PC-3 (cell line): ENCODE measurements at places on chromosomes 6 and 20.
A peak's percentile ranks its signal among the peaks of the same experiment; 100 is the strongest.

GRCh38 chr20:4771004-4771403, 49.3 kb downstream of the PRND start:
- no peak for DNase-seq

DNA sequence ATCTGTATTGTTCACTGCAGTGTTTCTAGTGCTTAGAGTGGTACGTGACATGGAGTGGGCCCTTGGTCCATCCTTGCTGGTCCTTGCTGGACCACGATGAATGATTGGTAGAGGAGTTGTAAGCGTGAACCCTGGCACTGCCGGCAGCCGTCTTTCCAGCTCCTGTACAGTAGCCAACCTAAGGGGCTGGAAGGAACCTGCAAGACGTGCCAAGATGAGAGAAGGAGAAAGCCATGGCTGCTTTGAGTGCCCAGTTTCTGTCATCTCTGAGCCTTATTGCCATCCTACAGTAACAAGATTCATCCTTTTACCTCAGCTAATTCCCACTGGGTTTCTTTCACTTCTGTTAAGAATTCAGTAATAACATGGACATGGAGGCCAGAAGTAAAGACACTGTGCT, 5.9 kb downstream of the DHX35 start:
- no peak for DNase-seq

DNA sequence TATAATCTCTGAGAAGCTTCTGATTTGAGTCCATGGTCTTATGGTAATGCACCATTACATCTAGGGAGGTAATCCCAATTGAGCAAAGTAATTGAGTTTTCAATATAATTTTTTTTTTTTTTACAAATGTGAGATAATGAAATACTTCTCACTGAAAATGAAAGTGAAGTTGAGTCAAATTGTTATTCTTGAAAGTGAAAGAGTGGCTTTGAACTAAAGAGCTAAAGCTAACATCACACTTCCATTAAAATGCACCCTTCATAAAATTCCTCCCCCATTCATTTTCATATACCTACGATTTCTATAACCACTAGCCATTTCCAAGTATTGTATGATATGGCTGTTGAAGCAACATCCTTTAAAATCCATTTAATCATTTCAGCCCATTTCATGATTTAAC, 149.1 kb upstream of the IMPG1 start:
- no peak for DNase-seq

DNA sequence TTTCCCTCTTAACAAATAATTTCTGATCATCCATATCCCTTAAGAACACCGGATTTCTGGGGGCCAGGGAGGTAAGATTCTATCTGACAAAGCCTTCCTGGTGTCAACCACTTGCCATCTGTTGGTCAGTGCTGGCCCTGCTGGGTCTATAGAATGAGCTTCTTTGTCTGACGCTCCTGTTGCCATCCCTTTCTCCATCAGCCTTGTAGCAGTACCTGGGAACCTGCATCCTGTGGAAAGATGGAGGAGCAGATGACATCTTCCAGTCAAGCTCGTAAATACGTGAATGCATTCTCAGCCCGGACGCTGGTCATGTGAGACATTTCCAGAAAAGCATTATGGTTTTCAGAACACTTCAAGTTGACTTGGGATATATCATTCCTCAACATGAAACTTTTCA, 36.6 kb downstream of the MYB start:
- DNase-seq: no peak

DNA sequence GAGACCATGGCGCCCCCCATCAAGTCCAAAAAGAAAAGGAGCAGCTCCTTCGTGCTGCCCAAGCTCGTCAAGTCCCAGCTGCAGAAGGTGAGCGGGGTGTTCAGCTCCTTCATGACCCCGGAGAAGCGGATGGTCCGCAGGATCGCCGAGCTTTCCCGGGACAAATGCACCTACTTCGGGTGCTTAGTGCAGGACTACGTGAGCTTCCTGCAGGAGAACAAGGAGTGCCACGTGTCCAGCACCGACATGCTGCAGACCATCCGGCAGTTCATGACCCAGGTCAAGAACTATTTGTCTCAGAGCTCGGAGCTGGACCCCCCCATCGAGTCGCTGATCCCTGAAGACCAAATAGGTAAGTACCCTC, 41.7 kb upstream of the NAA20 start:
- peak; percentile 50 for DNase-seq

DNA sequence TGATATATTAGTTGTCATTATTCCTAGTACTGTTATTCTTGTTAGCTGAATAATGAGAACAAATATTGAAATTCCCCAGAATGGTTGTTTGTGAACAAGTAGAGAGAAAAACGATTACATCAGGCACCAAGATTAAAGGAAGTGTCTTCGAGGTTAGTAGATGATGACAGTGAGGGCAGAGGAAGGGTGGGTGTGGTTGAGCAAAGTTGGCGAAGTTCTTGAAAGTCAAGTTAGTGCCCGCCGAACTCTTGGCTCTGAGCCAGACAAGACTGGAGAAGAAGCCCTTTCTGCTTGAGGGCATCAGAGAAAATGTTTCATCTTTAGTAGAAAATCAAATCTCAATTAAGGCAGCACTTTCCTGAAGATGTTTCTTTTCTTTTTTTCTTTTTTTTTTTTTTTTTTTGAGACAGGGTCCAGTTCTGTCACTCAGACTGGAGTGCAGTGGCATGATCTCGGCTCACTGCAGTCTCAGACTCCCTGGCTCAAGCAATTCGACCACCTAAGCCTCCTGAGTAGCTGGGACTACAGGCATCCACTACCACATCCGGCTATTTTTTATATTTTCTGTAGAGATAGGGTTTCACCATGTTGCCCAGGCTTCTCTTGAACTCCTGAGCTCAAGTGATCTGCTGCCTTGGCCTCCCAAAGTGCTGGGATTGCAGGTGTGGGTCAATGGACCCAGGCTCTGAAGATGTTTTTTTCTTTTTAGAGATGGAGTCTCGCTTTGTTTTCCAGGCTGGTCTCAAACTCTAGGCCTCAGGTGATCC, 77.1 kb downstream of the SGK1 start:
- no peak for DNase-seq

DNA sequence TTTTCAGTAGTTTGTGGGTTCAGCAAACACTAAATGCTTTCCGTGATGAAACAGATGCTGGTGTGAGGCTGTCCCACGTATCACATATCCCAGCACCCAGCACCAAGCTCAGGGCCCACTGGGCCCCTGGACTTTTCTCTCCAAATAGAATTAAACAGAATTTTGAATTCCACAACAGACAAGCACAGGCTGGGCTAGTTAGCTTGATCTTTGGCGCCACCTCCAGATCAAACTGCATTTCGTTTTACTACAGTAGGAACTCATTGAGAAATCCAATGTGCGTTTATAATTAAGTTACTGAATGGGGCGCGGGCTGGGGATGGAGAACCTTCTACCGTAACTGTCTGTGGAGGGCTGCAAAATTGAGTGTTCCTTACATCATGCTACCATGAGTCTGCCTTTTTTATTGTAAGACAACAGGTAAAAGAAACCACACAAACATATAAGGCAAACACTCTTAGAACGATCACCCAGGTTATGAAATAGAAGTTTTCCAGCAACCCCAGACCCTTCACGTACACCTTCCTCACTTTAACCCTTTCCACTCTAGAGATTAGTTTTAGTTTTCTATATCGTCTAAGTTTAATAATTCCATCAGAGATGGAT, 107.8 kb downstream of the ZFP64 start:
- peak; percentile 92 for DNase-seq

DNA sequence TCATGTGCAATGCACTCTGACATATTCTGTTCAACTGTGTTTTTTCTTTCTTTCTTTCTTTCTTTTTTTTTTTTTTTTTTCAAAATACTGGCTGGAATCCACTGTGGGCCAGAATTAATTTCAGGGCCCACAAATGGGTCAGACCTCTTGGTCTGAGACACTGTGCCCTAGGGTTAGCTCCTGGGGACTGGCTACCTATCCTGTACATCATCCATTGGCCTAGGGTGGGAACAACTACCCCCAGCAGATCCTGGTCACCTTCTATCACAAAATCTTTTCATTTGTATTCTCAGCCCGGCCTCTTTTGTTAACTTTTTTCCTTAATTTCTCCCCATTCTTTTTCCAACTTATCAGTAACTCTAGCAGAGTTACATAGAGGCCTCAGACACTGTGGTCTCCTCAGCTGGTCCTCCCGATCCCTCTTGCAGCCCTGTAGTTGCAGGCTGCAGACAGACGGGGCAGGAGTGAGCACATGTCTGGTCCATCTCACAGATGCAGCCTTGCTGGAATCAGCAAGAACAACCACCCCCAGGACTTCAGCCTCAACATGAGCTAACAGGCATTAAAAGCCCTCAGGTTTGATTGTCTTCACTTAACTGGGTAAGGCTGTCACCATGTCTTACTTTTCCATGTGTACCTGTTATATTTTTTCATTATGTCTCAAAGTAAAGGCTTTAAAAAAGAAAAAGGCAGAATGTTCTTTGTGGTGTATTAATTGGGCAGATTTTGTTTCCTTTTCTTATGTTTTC, 41.3 kb downstream of the TXLNB start:
- DNase-seq: peak; percentile 55

- DNase-seq: peak; percentile 51
Observed at GRCh38 chr6:3405182-3405518, 51.7 kb downstream of the SLC22A23 start.

- DNase-seq: no peak
Observed at GRCh38 chr6:21772884-21773575, 179.5 kb downstream of the SOX4 start.

DNA sequence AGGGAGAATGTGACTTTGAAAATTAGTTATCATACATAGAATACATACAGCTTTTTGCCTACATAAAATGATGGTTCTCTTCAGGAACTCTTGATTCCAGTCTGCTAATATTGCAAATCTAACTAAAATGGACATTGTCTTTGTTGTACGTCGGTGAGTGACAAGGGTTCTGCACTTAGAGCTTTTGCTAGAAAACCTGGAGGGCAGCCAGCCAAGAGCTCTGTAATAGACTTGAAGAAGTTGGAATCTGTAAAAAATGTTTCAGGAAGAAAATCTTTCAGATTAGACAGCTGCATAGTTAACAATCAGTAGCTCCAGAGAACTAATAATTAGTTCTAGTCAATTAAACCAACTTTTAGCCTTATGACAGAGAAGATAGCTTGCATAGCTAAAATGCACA, 138.3 kb downstream of the FLRT3 start:
- no peak for DNase-seq

GRCh38 chr6:34066772-34067770, 78.8 kb downstream of the GRM4 start:
- no peak for DNase-seq
